ENCODE measurements at places on chromosomes 11 and 22. TPM values are rescaled to one million over a fixed set of nuclear protein-coding genes. Genes with fewer than 3 reads are reported as not detected.
A peak's percentile ranks its signal among the peaks of the same experiment; 100 is the strongest.

GRCh38 chr11:128407962-128408361 is 179.4 kb downstream of the ETS1 start:
- H3K27me3 ChIP-seq: no peaks in the 10 kb centered on the region
- no peaks in the 10 kb centered on the region for H3K36me3 ChIP-seq
- H3K27ac ChIP-seq: no peak overlapping the region
- H3K4me3 ChIP-seq: no peak overlapping the region
- peaks cover 34% of the 10 kb centered on the region for H3K4me1 ChIP-seq
- DNase-seq: no peak

DNA sequence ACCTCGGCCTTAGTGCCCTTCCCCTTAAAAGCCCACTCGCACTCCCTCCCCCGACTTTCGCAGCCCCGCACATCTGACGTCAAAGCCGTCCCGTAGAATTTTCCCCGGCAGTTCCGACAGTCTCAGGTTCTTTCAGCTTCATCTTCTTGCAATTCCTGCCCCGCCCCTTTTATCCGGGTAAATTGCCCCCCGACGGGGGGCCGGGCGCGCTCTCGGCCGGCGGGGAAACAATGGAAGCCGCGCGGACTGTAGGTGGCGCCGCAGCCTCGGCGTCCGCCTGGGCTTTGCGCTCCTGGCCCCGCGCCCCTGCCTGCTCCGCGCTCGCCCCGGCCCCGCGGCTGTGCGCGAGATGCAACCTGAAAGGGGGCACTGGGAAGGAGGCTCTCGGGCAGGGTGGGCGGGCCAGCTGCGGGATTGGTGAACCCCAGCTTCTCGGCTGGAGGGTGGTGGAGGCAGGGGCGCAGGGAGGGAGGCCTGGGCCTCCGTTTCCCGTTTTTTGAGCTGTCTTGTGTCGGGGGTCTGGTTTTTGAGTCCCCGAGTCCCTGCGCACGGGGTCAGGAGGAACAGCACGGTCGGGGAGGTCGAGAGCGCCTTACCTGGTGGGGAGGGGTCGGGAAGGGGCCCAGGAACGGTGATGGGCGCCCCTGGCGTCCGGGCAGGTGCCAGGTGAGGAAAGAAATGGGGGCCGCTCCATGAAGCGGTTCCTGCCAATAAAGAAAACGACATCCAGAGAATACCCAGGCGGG is 859 bp upstream of the FGF19 start:
- no peak for DNase-seq
- peaks cover 79% of the 10 kb centered on the region for H3K27me3 ChIP-seq
- no peak overlapping the region for H3K27ac ChIP-seq
- no peaks in the 10 kb centered on the region for H3K36me3 ChIP-seq
- peaks cover 5% of the 10 kb centered on the region for H3K4me1 ChIP-seq

DNA sequence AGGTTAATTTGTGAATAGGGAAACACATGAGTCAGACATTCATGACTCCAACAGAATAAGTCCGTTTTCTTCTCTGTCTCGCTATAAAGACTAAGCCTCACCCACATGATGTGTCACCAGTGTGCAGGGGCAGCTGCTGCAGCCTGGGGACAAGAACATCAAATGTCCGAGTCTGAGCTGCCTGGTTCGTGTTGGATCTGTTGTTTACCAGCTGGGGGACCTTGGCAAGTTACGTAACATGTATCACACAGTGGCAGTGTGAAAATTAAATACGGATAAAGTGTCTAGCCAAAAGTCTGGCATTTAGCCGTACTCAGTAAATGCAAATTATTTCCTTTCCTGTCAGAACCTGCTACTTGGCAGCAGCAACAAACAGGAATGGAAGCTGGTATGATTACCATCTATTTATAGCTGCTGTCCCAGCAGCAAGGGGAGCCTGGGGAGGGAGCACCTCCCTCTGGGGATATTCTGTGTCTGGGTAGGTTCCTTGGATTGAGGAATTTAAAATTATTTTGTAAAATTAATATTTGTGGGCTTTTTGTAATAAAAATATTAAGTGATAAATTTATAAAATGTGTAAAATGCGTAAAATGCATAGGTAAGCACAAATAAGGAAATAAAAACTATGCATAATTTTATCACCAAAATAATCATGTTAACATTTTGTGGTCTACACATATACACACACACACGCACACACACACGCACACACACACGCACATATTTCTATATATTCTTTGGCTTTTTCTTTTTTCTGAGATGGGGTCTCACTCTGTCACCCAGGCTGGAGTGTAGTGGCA is 1.3 kb upstream of the CLDN25 start:
- peak; percentile 11 for DNase-seq
- H3K4me3 ChIP-seq: peak overlapping the region; percentile 10
- peak overlapping the region; percentile 75 for H3K27ac ChIP-seq
- no peaks in the 10 kb centered on the region for H3K27me3 ChIP-seq
- H3K4me1 ChIP-seq: no peaks in the 10 kb centered on the region

DNA sequence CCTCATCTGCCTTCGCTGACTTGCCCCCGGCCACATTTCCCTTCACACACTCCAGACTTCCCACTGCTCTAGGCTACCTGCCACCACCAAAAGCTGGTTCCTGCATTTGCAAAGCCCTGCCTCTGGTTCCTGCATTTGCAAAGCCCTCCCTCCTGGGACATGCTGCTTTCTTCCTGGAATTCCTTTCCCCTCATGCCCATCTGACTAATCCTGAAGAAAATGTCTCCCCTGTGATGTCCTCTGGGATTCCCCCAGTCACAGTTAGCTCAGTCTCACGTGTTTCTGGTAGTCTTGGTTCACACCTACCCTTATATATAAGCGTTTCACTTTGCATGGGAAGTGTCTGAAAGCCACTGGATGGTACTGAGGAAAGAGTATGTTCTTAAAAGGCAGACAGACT is 206.9 kb downstream of the DBX1 start:
- H3K27ac ChIP-seq: peak overlapping the region; percentile 51
- no peak overlapping the region for H3K4me3 ChIP-seq
- H3K27me3 ChIP-seq: no peaks in the 10 kb centered on the region
- peaks cover 64% of the 10 kb centered on the region for H3K4me1 ChIP-seq
- H3K36me3 ChIP-seq: peaks cover 12% of the 10 kb centered on the region

- no peaks in the 10 kb centered on the region for H3K27me3 ChIP-seq
- no peak for DNase-seq
- peaks cover 16% of the 10 kb centered on the region for H3K4me1 ChIP-seq
- no peak overlapping the region for H3K4me3 ChIP-seq
- peak overlapping the region; percentile 74 for H3K27ac ChIP-seq
These were observed 810.0 kb downstream of the BRD1 start for GRCh38 chr22:49017482-49018329.

DNA sequence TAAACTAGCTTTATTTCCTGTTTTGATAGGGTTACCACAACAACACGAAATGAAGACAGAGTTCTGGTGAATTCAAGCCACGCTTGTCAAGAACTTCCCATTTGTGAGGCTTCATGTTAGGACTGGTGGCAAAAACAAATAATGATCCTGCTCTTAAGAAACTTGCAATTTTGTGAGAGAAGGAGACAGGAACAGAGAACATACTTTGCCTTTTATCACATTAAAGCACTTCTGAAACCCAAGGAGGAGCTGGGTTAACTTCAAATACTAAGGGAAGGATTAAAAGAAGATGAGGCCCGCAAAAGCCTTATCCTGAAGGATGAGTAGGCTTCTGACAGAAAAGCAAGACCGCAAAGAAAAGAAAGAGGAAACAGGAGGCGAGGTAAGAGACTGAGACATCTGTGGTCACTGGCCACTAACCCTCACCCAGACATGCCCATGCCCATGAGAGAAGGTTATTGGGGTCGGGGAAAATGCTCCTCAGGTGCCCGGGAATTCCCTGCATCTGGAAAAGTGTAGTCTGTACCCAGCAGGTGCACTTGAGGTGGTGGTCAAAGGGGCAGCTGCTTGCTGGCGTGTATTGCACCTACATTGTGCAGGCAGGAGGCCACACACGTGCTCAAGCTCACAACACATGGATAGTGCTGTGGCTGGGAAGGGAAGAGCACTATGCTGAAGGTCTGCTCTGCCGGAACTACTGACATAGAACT is 50.5 kb downstream of the MAPK1 start:
- H3K36me3 ChIP-seq: no peaks in the 10 kb centered on the region
- H3K4me3 ChIP-seq: no peak overlapping the region
- H3K4me1 ChIP-seq: peaks cover 39% of the 10 kb centered on the region
- peak; percentile 51 for DNase-seq

GRCh38 chr22:26708256-26709009 is 51.0 kb downstream of the MIAT start:
- no peak for DNase-seq
- H3K36me3 ChIP-seq: no peaks in the 10 kb centered on the region
- no peak overlapping the region for H3K27ac ChIP-seq
- H3K27me3 ChIP-seq: no peaks in the 10 kb centered on the region

DNA sequence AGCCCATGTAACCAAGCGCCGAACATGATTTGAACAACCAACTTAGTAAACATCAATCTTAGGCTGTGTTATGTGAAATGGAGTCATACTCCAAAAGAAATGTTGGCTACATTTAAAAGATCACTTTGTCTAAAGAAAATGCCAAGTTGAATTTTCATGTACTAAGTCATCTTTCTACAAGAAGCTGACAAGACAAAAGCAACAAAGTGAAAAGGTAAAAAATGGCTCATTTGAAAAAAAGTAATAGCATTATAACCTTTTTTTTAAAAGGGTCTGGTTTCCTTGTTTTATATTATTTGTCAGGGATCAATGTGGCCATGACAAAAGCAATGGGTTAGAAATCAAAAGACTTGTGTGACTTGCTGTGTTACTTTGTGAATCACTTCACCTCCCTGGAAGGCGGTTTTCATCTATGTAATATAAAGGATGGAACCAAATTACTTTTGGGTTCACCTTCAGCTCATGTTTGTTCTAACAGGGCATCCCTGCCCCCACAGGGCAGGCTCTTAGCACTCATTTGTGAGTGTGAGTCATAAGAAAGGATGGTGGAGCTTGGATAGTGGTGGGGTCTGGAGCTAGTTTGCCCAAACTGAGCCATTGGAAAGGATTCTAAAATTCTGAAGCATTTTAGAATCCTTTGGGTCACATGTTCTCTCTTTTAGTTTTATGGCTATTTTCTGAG is 131.9 kb upstream of the MTMR2 start:
- no peak overlapping the region for H3K4me3 ChIP-seq
- no peak for DNase-seq

- no peaks in the 10 kb centered on the region for H3K4me1 ChIP-seq
- H3K27me3 ChIP-seq: no peaks in the 10 kb centered on the region
- no peak for DNase-seq
- no peak overlapping the region for H3K27ac ChIP-seq
- no peaks in the 10 kb centered on the region for H3K36me3 ChIP-seq
These were observed 829.7 kb upstream of the FAT3 start for GRCh38 chr11:91394727-91395414.

- H3K36me3 ChIP-seq: no peaks in the 10 kb centered on the region
- H3K27ac ChIP-seq: no peak overlapping the region
- H3K4me1 ChIP-seq: no peaks in the 10 kb centered on the region
- DNase-seq: no peak
These were observed 55.5 kb upstream of the EP300 start for GRCh38 chr22:41036924-41037323.

DNA sequence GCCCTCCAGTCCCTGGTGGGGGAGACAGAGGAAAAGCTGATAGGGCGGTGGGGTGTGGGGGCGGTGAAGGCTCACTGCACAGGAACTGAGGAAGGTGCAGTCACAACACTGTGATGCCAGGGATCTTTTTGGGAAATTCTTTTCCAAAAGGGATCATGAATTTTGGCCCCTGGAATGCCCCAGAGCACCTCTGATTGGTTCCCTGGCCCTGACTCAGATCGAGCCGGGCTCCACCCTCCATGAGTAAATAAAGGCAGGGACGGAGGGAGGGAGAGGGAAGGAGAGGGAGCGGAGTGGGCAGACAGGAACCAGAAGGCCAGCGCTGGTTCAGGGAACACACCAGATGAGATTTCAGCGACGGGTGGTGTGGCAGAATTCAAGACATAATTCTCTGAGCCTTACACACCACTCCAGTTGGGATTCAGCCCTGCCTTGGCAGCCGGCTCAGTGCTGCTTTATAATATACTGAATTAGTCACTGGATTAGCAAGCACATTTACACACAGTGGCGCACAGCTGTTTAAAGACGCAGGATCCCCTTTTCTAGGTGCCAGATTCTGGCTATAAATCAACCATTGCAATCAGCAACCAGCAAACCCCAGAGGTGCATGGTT is 80.3 kb downstream of the ETS1 start:
- peak; percentile 79 for DNase-seq
- peak overlapping the region; percentile 23 for H3K4me3 ChIP-seq
- no peaks in the 10 kb centered on the region for H3K27me3 ChIP-seq
- peaks cover 100% of the 10 kb centered on the region for H3K4me1 ChIP-seq
- no peaks in the 10 kb centered on the region for H3K36me3 ChIP-seq

GRCh38 chr11:69325446-69325845 is 31.5 kb downstream of the MYEOV start:
- no peak for DNase-seq
- no peaks in the 10 kb centered on the region for H3K27me3 ChIP-seq
- H3K4me1 ChIP-seq: no peaks in the 10 kb centered on the region
- H3K36me3 ChIP-seq: no peaks in the 10 kb centered on the region
- H3K4me3 ChIP-seq: no peak overlapping the region

GRCh38 chr11:26841818-26842473 is 120.1 kb upstream of the SLC5A12 start:
- H3K36me3 ChIP-seq: no peaks in the 10 kb centered on the region
- H3K27ac ChIP-seq: peak overlapping the region; percentile 4
- DNase-seq: no peak

Gene BARX2
- total RNA-seq: not detected

Gene MCHR1
- 1.5 TPM for total RNA-seq

Gene CRACR2B
- 12.1 TPM for total RNA-seq

Gene TPBGL
- not detected for total RNA-seq
